ENCODE measurements at places on chromosomes 11 and 22. TPM values are rescaled to one million over a fixed set of nuclear protein-coding genes. Genes with fewer than 3 reads are reported as not detected.

GRCh38 chr11:102306048-102306597, 11.2 kb upstream of the BIRC3 start:
- DNase-seq, result no peak

- no peak for DNase-seq
These were observed 37.2 kb downstream of the CELSR1 start for GRCh38 chr22:46500201-46500600.

GRCh38 chr11:76209973-76210930, 4.0 kb upstream of the WNT11 start:
- no peak for DNase-seq

- peak; percentile 90 for DNase-seq
These were observed at the start of gene CTNND1 for GRCh38 chr11:57761301-57762234. Gene CTNND1, plus strand, starts transcription at chr11:57761802. Its CDS starts 29,677 bp downstream, at chr11:57791479.

DNA sequence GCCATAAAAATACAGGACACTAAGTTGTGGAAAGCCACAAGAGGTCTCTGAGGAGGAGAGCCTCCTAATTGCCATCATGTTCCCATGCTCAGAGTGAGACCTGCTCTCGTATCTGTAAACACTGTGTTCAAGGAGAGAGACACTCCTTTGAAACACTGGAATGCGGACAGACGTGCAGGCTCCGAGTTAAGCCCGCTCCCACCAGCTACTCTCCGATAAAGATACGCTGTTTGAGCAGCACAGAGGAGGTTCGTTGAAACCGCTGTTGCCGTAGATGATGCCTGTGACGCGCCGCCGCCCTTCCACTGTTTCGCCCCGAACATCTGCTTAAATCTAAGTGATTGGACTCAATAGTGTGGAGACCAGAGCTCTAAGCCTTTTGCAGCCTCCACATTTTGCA, 25.1 kb downstream of the NUP50 start:
- DNase-seq, result no peak

The GLYATL1B gene
- not detected for total RNA-seq
